ENCODE measurements at places on chromosomes 12 and 14.

- DNase-seq: peak; percentile 80
Measured at GRCh38 chr12:121804417-121805111, 755 bp downstream of the SETD1B start.

- DNase-seq: peak; percentile 32
Measured at GRCh38 chr12:106919910-106920544, 35.7 kb upstream of the TMEM263 start.

DNA sequence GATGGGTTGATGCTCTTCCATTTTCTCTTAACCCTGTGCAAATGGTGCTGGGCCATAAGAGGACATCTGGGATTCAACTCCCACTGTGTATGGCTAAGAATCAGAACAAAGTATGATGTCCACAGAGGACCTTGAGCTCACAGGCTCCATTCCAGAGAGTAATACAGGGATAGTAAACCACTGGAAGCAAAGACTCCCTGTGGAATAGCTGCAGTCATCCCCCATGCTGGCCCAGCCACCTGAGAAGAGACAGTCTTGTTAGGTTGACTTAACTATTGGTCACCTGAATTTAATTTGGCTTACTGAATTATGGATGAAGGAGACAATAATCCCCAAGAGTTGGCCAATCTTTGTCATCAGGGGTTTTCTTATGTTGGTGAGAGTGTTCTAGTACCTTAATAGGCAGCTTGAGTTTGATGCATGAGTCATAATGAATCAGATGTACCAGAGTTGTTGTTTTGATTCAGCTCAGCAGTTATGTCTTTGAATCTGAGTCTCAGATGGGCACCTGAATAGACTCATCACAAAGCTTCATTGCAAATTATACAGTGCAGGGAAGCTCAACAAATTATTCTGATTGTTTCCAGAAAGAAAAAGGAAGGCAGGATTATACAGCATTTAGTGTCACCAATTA is 122.7 kb downstream of the SSPN start:
- no peak for DNase-seq

DNA sequence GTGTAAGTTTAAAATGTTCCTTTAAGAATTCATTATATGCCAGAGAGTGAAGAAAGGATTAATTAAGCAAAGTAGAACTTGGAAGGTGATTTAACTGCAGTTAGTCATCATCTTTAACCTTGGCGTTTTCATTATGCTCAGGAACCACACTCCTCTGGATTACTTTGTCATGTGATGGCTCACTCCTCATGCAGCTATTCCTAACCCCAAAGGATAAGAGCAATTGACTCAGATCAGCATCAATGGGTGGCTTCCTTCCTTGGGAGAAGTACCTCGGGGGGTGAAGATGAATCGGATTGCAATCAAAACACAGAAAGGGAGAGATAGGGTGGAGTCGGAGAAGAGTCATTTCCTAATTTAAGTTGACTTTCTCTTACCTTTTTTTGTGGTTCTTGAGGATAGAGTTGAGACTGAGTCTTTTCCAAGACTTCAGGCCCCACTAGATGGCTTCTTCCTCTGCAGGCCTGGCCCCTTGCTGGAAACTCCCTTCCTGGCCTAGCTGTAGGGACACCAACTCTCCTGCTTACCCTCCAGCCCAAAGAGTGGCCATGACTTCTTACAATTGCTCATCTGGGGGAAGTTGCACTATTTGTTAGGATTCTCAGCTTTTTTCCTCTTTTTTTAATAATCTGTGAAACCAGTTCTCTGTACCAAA is 238.6 kb upstream of the DDHD1 start:
- no peak for DNase-seq

DNA sequence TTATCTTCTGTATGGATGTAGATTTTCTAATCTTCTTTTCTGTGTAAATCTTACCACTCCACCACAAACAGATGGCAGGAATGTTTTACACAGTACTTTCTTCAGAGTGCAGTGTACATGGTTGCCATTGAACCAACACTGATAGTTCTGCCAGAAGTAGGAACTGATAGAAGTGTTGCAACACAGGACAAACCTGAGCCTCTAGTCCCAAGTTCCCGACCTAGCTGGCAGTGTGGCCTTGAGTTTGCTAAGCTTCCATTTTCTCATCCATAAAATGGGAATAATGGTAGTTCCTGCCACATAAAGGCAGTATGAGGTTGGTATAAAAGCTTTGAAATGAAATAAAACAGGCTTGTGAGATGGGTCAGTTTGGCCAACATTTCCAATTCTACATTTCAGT is 50.8 kb upstream of the SAV1 start:
- DNase-seq: no peak
